Activated CD4-positive, CD25-positive, alpha-beta regulatory T cell treated with anti-CD3 and anti-CD28 coated beads, Interleukin-2, amount 50 U/mL, for 16 hours (primary cell): ENCODE measurements at places on chromosomes 7 and 10.

DNA sequence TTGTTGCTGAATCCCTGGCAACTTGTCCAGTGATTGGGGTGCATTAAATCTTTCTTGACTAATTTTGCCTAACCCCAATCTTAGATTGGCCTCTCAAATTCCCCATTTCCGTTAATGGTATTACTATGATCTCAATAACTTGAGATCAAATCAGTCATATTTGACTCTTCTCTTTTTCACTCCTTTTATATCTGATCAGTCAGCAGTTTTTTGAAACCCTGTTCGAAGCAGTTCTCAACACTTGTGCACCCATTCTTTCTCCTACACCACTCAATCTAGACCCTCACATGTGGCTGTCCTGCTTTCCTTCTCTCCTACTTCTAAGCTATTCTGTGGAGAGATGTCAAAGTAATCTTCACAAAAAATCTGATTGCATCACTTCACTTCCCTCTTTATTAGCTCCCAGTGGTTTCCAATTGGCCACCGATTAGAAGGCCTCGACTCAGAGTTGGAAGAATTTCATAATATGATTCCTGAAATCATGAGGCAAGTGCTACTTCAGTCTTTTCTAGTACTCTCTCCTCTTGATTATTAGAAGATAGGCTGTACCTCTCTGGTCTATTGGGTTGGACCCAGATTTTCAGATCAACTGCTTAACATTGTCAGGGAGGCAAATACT lies 128.9 kb downstream of the ZNF365 start:
- no peak for DNase-seq

DNA sequence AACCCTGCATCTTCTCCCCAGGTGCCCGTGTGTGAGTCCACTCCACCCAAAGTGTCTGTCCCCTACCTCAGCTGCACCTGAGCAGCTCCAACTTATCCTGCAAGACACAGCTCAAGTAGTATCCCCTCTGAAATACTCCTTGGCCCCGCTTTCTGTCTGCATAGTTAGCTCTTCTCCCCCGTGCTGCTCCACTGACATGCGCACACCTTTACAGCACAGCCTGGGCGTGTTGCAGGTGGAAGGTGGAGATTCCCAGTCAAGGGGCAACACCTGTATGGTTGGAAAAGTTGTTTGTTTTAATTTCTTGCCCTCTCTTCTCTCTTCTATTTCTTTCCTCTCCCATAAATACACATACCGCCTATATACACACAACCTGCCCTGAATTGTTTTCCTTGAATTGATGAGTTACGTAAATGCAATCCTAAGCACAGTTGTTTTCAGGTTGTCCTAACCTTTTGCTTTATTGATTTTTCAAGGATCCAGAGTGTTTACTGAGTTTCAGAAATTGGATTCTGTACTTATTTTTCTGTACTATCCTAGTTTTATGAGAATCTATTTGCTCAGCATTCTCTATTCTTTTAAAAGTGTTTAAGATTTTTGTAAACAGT lies 14.9 kb downstream of the MET start:
- no peak for DNase-seq

- DNase-seq, result no peak
Observed at GRCh38 chr10:29012926-29013554, 275.8 kb upstream of the LYZL1 start.

DNA sequence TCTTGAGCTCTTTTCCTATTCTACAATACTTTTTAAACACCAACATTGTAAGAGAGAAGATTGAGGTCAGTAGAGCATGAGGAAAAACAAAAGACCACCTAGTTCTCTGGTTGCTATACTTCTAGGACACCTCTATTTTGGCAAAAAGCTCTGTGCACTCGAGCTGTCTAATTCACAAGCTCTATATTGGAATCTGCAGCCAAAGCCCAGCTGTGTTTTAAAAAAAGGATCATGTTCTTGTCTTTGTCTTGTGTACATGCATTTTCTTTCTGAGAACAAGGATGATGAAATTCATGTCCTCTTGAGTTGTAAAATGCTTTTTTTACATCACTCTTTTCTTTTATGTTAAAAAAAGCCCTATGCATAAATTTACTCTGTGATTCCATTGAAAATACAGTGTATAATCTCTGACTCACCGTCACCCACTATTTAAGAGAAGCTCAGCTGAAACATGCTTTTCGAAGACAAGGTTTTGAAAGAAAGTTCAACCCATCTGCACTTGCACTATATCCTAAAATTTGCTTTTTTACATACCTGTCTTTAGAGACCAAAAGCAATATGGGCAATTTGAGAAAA lies 215.5 kb upstream of the VSTM2A start:
- no peak for DNase-seq

DNA sequence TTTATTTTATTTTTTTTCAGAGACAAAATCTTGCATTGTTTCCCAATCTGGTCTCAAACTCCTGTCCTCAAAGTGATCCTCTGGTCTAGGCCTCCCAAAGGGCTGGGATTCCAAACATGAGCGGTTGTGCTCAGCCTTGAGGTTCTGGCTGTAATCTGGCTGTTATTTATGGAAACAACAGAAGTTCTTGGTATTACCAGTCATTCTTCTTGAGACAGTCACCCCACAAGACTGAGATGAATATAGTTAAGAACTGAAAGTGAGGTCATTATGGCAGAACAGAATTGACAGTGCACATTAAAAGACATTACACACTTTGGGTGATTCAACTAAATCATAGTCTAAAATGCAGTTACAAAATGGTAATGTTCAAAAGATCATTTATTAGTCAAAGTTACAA lies 719.5 kb downstream of the ZWINT start:
- DNase-seq, result no peak

DNA sequence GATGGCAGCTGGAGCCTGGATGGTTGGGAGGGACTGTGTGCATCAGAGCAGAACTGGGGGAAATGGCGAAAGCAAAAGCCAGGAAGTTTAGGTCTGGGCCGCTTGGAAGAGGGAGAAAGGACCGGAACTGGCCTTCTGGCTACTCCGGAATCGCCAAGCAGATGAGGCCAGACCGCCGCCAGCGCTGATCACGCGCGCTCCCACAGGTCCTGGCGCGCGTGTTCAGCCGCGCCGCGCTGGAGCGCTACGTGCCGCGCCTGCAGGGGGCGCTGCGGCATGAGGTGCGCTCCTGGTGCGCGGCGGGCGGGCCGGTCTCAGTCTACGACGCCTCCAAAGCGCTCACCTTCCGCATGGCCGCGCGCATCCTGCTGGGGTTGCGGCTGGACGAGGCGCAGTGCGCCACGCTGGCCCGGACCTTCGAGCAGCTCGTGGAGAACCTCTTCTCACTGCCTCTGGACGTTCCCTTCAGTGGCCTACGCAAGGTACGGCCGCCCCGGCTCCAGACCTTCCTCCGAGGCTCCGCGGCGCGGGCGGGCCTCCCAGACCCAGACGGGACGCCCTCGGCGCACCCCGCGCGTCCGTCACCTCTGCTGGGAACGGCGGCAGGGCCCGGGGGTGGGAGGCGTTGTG lies 2.0 kb downstream of the CYP26C1 start:
- no peak for DNase-seq

GRCh38 chr10:98831391-98831790 lies 384.7 kb upstream of the HPS1 start:
- no peak for DNase-seq

DNA sequence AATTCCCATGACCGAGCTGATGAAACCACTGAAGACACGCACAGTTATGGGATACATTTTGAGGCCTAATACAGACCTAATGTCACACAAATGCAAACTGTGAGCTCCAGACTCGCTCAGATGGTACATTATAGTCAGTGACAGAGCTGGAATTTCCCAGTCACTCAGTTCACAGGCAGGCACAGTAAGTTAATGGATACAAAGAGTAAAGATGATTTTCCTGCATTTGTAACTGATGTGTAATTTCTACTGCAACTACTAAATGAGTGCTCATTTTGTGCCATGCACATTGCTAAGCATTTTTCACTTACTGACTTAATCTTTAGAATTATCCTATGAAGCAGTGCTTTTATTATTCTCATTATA lies 56.5 kb downstream of the ENO4 start:
- DNase-seq, result no peak

- no peak for DNase-seq
Observed at GRCh38 chr10:33798754-33799153, 464.3 kb upstream of the NRP1 start.
